ENCODE measurements at places on chromosomes 1 and 21. TPM values are rescaled to one million over a fixed set of nuclear protein-coding genes. Genes with fewer than 3 reads are reported as not detected.

SPRR2G gene
- not detected for total RNA-seq

EXO1 gene
- total RNA-seq, result 12.5 TPM

GBP3 gene
- total RNA-seq, result 24.8 TPM

NBPF4 gene
- total RNA-seq, result under 0.01 TPM

TNFRSF9 gene
- 0.43 TPM for total RNA-seq

CD84 gene
- not detected for total RNA-seq

RGSL1 gene
- not detected for total RNA-seq

SYCP1 gene
- total RNA-seq, result not detected

GPR37L1 gene
- under 0.01 TPM for total RNA-seq

DNM3 gene
- 1.9 TPM for total RNA-seq

CDC20 gene
- total RNA-seq, result 51.8 TPM

MYBPHL gene
- not detected for total RNA-seq

KRTAP19-1 gene
- not detected for total RNA-seq

Data from fibroblast of villous mesenchyme (primary cell).